ENCODE measurements at places on chromosomes 6 and 20. TPM values are rescaled to one million over a fixed set of nuclear protein-coding genes. Genes with fewer than 3 reads are reported as not detected.

Gene ENPP3
- 21.7 TPM for total RNA-seq

Gene TREML4
- total RNA-seq: not detected

Gene RUNX2
- total RNA-seq: 1.00 TPM

Gene SULF2
- total RNA-seq: 140 TPM

- no peaks in the 10 kb centered on the region for H3K4me1 ChIP-seq
- H3K4me3 ChIP-seq: no peak overlapping the region
- no peak for DNase-seq
- no peaks in the 10 kb centered on the region for H3K36me3 ChIP-seq
- H3K27ac ChIP-seq: no peak overlapping the region
- no peaks in the 10 kb centered on the region for H3K27me3 ChIP-seq
Measured at GRCh38 chr20:20448881-20449280, 81.0 kb downstream of the INSM1 start.

GRCh38 chr20:3667434-3668037 lies 4.3 kb upstream of the GFRA4 start:
- no peak for DNase-seq
- peaks cover 23% of the 10 kb centered on the region for H3K27me3 ChIP-seq
- no peaks in the 10 kb centered on the region for H3K36me3 ChIP-seq
- no peak overlapping the region for H3K4me3 ChIP-seq
- H3K4me1 ChIP-seq: no peaks in the 10 kb centered on the region

DNA sequence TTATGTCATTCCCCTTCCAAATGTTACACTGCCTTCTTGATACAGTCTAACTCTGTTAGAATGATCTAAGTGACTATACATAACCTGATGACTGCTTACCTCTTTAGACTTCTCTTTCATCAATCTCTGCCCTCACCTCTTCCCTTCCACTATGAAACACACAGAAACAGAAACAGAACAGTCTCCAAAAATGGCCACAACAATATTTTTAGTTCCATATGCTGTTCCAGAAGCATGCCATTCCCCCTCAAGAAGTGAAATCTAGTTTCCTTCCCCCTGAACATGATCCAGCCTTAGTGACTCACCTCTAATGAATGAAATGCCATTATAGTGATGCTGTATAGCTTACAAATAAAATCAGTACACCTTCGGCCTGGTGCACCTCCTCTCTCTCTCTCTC lies 229.3 kb upstream of the TENT5A start:
- H3K36me3 ChIP-seq: no peaks in the 10 kb centered on the region
- no peaks in the 10 kb centered on the region for H3K27me3 ChIP-seq
- no peaks in the 10 kb centered on the region for H3K4me1 ChIP-seq
- no peak overlapping the region for H3K27ac ChIP-seq
- DNase-seq: no peak

GRCh38 chr20:23082846-23083552 lies 3.1 kb downstream of the CD93 start:
- DNase-seq: no peak
- peak overlapping the region; percentile 6 for H3K4me3 ChIP-seq
- peak overlapping the region; percentile 74 for H3K27ac ChIP-seq
- H3K27me3 ChIP-seq: no peaks in the 10 kb centered on the region
- no peaks in the 10 kb centered on the region for H3K36me3 ChIP-seq

- no peaks in the 10 kb centered on the region for H3K27me3 ChIP-seq
- peaks cover 37% of the 10 kb centered on the region for H3K4me1 ChIP-seq
- no peak overlapping the region for H3K4me3 ChIP-seq
- H3K36me3 ChIP-seq: no peaks in the 10 kb centered on the region
- peak overlapping the region; percentile 84 for H3K27ac ChIP-seq
Measured at GRCh38 chr6:79672631-79673111, 41.5 kb downstream of the SH3BGRL2 start.

DNA sequence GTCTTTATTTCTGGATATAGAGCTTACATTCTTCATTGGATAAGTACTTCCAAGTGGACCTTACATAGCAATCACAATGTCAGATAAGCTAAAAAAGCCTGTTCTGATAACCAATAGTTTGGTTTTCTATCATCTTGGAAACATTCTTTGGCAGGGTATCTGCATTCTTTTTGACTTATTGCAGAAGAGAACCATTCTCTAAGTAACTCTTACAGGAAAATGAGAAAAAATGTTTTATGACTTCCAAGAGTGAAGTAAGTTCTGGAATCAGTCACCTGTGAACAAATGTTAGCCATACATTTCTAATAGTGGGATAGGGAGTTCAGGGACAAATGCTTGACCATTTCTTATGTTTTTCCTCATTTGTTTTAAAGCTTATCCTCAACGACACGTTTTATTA lies 564.0 kb downstream of the CD109 start:
- H3K4me3 ChIP-seq: no peak overlapping the region
- H3K4me1 ChIP-seq: no peaks in the 10 kb centered on the region
- H3K36me3 ChIP-seq: no peaks in the 10 kb centered on the region
- DNase-seq: no peak
- H3K27ac ChIP-seq: no peak overlapping the region

GRCh38 chr6:82458147-82458546 lies 94.5 kb downstream of the TPBG start:
- DNase-seq: no peak
- H3K36me3 ChIP-seq: no peaks in the 10 kb centered on the region
- H3K4me3 ChIP-seq: no peak overlapping the region
- H3K4me1 ChIP-seq: no peaks in the 10 kb centered on the region
- no peak overlapping the region for H3K27ac ChIP-seq

- peak; percentile 31 for DNase-seq
- no peak overlapping the region for H3K4me3 ChIP-seq
- peaks cover 5% of the 10 kb centered on the region for H3K36me3 ChIP-seq
- peaks cover 7% of the 10 kb centered on the region for H3K4me1 ChIP-seq
- H3K27ac ChIP-seq: peak overlapping the region; percentile 75
Measured at GRCh38 chr6:7195339-7196018, 87.7 kb downstream of the RREB1 start.

- H3K27me3 ChIP-seq: no peaks in the 10 kb centered on the region
- no peaks in the 10 kb centered on the region for H3K4me1 ChIP-seq
- H3K27ac ChIP-seq: peak overlapping the region; percentile 35
- no peak for DNase-seq
- no peak overlapping the region for H3K4me3 ChIP-seq
Measured at GRCh38 chr6:16344756-16345155, 106.4 kb downstream of the GMPR start.

GRCh38 chr6:2940010-2940850 lies 31.1 kb downstream of the SERPINB6 start:
- H3K4me3 ChIP-seq: no peak overlapping the region
- H3K27me3 ChIP-seq: no peaks in the 10 kb centered on the region

Measured in transverse colon (tissue), 4 donors.